LHCN-M2 (cell line): ENCODE measurements at places on chromosomes 4 and X.

- DNase-seq, result peak; percentile 25
Observed at GRCh38 chr4:182142176-182143085, 100.8 kb upstream of the TENM3 start.

- peak; percentile 94 for DNase-seq
Observed at GRCh38 chr4:75327804-75328512, 186.2 kb downstream of the RCHY1 start.

- no peak for DNase-seq
Observed at GRCh38 chr4:147640331-147640730, 23.1 kb downstream of the TMEM184C start.

DNA sequence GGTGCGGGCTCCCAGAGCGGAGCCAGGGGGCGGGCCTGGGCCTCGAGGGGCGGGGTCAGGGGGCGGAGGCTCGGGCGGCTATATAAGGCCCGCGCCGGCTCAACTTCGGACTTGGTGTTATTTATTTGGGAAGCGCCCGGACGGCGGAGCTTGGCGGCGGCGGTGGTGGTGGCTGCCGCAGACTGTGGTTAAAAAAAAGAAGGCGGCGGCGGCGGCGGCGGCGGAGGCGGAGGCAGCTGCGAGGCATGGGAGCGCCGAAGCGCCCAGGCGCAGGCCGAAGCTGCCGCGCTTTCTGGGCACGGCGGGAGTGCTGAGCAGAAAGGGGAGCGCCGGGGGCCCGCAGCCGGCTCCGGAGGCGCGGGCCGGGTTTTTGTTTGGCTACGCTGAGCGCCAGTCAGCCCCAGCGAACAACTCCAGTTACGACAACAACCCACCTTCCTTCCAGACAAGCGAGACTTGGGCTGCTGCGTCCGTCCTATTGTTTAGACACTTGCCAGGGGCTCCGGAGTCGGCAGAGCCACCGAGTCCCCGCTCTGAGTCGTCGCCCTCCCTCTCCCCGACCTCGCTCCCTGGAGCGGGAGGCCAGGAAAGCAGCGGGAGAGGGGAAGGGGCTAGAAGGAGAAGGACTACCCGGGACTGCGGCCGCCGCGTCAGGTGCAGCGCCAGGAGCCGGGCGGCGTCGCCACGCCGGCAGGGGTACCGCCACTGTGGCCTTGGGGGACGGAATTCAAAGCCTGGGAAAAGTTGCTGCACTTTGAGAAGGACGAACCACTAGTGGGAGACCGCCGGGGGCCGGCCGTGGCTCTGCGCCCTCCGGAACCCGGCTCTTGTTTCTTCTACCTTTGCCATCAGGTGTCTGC is at the start of gene SLIT2:
Gene SLIT2, plus strand, starts transcription at position 110 of the 860 bp plus-strand sequence. CDS start 1,911 bp downstream, outside the sequence.
- DNase-seq, result peak; percentile 31

DNA sequence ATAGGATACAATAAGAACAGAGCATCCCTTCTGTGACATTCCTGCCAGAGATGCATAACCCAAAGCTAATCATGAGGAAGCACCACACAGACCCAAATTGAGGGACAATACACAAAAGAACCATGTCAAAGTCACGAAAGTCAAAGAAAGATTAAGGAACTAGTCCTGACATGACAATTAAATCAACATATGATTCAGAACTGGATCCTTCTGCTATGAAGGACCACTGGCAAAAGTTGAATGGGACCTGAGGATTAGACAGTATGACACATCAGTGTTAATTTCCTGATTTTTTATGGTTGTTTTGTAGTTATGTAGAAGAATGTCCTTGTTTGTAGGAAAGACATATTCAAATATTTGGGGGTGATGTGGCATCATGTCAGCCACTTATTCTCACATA is 13.9 kb downstream of the ACOT9 start:
- no peak for DNase-seq

GRCh38 chrX:151680805-151681204 is 14.5 kb upstream of the PRRG3 start:
- DNase-seq, result peak; percentile 0

DNA sequence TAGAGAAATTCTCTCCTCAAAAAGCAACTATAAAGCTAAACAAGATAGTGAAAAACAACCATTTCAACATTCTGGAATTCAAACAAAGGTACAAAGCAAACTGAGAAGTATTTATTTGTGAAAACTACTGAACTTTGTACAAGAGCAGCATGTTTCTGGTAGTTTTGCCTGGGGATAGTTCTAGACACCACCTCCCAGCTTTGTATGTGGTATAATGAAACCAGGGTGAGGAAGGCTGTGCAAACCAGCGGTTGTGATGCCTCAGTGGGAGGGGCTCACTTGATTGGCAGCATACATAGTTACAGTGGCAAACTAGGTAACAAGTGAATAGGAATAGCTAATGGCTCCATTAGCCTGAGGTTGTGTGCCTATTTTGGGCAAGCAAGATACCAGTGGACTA is 18.6 kb upstream of the FRMD7 start:
- DNase-seq, result no peak

DNA sequence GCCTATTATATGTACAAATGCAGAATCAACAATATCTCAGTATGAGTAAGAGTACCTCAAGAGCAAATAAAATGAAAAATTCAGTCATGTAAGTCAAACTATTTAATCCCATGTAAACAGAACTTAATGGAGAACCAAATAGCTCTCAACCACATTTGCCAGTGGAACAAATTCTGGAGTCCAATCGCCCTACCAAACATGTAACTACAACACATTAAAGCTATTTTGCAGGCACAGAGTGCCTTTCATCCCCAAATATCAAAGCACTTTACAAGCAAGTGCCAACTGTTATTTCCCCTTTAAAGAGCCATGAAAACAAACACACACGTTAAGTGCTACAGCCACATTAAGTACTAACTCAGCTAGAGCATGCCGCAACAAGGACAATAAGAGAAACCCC is 51.3 kb downstream of the PCDH19 start:
- DNase-seq, result no peak

- DNase-seq, result peak; percentile 44
Observed at GRCh38 chr4:182219411-182220056, 23.7 kb upstream of the TENM3 start.

DNA sequence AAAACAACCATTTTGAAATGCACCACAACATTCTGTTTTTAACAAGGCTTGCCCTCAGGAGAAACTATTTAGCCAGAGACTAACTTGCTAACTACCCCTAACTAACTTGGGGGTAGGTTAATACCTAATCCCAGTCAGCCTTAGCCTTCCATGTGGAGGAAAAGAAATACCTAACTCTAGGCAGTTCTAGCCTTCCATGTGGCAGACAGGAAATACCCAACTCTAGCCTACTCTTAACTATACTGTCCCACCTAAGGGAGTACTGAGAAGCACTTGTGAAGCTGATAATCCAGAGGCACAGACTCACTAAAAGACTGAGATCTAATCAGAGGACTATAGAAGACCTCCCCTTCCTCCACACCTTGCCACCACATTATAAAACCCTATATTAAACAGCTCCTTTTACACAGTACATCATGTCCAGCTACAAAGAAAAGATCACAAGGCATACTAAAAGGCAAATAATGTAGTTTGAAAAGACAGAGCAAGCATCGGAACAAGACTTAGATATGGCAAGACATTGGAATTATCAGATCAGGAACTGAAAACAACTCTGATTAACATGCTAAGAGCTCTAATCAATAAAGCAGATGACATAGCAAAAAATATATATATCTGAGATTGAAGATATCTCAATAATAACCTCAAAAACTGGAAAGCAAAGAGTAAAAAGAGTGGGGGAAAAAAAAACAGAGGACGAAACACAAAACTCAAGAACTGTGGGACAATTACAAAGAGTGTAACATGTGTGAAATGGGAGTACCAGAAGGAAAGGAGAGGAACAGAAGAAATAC is 52.2 kb downstream of the FRYL start:
- DNase-seq, result no peak

GRCh38 chr4:182048871-182049270 is 194.3 kb upstream of the TENM3 start:
- no peak for DNase-seq

GRCh38 chr4:127521463-127521862 is 111.3 kb upstream of the INTU start:
- DNase-seq, result no peak

DNA sequence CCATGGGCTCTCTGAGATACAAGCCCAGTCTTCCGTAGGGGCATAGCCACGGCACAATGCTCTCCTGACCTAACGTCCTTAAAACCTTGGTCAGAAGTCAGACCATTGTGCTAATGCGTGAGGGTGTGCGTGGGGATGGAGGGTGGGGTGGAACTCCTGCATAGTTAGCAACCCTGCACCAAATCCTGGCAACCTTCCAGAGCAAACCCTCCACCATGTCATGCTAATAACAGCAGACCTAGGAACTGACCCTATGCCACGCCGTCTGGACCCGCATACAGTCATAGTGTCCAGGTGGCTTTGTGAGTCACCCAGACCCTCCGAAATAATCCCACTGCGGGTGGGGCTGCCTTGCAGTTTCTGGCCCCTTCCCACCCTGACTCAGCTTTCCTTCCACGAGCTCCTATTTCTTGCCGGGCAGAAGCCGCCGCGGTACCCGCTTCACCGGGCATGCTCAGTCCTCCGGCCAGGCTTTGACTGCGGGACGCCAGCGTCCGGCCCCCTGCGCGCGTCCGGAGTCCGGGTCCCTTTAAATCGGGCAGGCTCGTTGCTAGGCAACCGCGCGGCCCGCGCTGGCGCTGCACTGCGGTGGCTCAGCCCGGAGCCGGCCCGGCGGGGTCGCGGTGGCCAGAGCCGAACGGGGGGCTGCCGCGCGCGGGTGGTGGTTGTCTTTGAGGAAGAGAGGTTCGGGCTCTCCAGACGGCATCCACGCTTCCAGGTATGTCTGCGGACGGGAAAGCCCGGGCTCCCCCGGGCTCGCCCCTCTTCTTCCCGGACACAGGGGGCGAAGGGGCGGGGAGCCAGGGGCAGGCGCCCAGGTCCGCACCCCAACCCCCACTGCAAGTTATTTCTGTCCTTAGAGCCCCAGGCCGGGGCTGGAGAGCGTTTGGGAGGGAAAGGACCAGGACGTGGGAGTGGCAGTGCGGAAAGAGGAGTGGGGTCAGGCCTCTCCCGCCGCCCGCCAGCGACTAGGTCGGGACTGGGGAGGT is at the start of gene CCDC160:
Gene CCDC160, plus strand, starts transcription at position 557 of the 989 bp plus-strand sequence. CDS start 7,619 bp downstream, outside the sequence.
- peak; percentile 23 for DNase-seq

- peak; percentile 81 for DNase-seq
Observed at GRCh38 chrX:109732807-109733612, at the start of gene ACSL4. TSS of gene ACSL4 (minus strand) at chrX:109733257. CDS start at chrX:109683363, 49,894 bp downstream.

GRCh38 chrX:143994206-143994605 is 110.3 kb downstream of the UBE2NL start:
- DNase-seq, result no peak

DNA sequence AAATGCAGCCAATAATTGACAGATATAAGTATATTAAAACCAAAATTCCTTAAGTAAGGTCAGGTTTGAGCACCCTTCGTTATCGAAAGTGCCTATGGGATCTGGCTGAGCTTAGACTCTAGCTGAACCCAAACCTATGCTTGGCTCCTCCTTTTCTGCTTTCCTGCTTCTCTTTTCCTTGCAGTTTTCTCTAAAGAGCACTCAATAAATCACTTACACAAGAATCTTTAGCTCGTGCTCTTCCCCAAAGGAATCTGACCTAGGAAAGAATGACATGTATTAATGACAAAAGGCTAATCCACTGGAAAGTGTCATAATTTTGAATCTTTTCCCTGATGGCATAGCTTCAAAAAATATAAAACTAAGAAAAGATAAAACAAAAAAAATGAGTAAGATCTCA is 282.7 kb downstream of the DKK2 start:
- DNase-seq, result no peak

DNA sequence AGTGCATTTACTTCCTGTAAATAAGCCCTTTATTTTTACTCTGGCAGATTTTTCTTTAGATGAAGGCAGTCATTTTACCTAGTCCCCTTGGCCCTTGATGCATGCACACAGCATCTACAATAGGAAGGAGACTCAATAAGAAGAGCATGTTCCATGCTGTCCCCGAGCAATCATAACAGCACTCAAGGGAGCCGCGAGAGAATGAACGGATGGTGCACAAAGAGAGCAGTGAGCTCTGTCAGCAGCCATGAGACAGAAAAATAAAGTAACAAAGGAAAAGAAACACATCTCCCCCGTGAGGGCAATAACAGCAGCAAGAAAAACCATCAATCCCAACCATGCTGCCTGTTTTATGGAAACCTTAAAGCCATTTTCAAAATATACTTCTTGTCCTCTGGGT is 11.9 kb downstream of the SMIM31 start:
- DNase-seq, result no peak

DNA sequence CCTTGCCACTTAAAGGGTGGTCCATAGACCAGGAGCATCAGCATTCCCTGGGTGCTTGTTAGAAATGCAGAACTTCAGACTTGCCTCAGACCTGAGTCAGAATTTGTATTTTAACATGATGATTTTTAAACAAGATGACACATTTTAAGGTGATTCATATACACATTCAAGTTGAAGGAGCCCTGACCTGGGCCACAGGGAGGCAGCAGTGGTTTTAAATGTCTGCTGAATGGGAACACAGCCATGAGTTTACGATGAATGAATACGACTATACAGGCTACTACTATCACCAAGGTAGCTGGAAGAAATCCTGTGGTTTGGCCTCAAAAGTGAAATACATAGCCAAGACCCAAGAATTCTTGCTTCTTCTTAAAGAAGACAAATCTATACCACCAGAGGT is 2.9 kb downstream of the HDAC8 start:
- peak; percentile 70 for DNase-seq

DNA sequence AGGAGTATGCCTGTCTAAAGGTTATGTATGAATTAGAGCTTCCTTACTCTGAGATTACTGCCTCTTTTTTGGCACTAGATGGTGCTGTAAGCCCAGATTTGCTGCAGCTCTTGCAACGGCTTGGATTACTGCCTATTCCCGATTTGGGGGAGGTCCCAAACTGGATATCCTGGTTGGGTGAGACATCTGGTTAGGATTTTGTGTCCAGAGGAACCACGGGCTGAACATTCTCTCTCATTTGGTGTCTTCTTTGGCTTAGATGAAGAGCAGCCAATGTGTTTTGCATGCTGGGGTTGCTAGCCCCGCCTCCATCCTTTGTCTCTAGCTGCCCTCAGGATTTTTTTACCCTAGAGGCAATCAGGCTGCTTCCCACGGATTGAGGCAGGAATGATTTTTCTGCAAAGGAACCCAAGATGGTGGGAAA is 31.9 kb downstream of the F8A1 start:
- peak; percentile 82 for DNase-seq

DNA sequence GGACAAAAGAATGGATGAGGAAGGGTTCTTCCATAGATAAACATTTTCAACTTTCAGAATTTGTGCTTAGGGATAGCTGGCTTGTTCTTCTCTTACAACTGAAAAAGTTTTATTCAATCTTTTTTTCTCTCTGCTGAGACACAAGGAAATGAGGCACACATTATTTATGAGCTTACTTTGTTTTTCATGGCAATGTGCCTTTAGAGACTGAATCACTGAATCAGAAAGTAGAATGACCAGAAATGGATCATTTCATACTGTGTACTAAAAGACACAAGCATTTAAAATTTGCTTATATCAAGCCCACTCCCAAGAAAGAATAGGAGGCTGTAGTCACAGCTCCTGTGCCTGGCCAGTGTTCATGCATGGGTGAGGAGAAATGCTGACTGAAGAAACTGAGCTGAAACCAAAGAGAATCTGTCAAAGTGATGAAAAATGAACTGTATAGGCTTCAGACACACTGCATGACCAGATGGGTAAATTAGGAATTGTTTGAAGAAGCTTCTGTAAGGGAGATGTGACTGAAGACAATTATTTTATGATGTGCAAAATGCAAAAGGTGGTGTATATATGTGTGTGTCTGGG is 413.8 kb downstream of the RAPGEF2 start:
- DNase-seq, result peak; percentile 75

GRCh38 chr4:125155251-125155650 is 159.5 kb upstream of the FAT4 start:
- no peak for DNase-seq

GRCh38 chrX:6678313-6678712 is 143.4 kb upstream of the VCX3A start:
- DNase-seq, result no peak

GRCh38 chrX:46376246-46376885 is 168.9 kb downstream of the ZNF674 start:
- peak; percentile 68 for DNase-seq
